ENCODE measurements at places on chromosomes 7 and 10.

DNA sequence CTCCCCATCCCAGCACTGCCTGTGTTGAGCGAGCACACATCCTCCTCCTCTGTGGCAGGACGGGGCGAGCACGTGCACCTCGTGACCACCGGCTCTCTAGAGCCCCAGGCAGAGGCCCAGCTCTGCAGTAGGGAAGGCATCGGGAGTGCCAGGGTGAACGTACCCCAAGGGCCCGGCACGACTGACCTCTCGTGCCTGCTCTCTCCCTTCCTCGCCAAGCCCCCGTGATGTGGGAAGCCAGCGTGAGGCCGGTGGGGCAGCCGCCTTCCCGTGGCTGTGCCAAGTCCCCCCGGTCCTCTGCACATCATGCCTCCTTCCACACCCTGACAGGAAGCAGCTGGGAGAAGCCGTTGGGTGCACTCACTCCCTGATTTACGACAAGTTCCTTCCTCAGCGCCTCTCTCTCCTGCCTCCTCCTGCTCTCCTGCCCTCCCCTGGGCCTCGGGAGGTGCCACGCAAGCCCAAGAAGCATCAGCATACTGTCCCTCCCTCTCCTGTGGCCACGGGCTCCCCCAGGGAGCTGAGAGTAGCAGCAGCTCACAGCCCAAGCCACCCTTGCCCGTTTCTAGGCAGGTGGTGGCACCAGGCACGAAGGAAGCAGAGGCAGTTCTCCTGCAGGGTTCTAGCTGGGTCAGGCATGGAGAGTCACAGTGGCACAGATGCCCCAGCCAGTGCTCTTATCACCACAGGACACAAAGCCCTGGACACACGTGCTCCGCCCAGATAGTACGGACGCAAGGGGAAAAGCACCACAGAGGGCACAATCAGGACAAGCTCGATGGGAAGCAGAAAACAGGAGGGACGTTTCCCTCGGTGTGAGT lies 47.0 kb downstream of the AMZ1 start:
- DNase-seq: no peak

DNA sequence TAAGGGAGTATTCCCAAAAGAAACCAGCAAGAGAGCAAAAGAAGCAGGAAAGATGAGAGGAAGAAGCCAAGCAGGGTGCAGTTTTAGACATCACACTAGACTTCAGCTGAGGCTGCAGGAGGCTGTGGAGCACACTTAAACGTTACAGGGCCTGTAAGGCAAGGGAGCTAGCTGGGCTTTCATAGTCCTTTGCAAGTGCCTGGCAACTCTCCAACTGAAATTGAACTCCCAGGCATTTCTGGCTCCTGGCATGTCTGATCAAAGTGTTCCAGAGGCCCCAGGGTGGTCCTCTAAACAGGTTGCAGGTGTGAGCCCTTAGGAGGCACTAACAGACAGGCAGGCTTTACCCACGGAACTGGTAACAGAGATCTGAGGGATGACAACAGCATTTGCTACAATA lies 750.2 kb downstream of the XPNPEP1 start:
- DNase-seq: no peak

- no peak for DNase-seq
Measured at GRCh38 chr10:47457826-47458225, 26.1 kb downstream of the ANXA8 start.

- DNase-seq: no peak
Measured at GRCh38 chr10:130741901-130742855, 569.3 kb downstream of the TCERG1L start.

DNA sequence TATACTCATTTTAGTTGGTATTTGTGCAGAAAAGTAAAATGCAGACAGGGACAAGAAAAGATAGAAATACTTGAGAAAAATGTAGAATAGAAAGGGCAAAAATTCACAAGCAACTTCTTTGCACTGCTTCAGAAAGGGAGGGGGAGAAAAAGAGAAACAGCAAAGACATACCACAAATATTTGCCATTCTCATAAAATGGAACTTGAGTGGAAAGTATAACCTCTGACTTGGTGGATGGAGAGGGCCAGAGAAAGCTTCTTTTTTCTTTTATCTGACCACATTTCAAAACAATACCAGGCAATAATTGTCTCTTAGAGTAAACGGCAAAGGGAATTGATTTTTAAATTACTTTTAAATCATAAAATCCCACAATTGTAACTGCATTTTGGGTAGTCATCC lies 35.8 kb upstream of the TRUB1 start:
- no peak for DNase-seq

DNA sequence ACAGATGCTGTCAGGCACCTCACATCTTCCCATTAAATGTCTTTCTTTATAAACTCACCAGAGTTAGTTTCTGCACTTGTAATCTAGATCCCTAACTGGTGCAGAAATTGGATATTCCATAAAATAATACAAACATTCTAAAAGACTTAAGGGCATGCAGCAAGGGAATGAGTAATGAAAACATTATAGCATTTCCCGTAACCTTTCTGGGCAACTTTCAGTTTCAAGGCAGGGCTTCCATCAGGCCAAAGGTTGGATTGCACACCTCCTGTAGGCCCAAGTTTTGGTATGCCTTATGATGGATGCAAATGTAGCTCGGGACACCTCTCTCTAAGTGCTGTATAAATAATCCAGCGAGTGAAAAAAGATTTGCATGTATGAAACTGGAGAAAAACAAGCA lies 129.9 kb upstream of the LYZL2 start:
- DNase-seq: no peak

GRCh38 chr10:79248341-79249185 lies 98.7 kb upstream of the PPIF start:
- no peak for DNase-seq

DNA sequence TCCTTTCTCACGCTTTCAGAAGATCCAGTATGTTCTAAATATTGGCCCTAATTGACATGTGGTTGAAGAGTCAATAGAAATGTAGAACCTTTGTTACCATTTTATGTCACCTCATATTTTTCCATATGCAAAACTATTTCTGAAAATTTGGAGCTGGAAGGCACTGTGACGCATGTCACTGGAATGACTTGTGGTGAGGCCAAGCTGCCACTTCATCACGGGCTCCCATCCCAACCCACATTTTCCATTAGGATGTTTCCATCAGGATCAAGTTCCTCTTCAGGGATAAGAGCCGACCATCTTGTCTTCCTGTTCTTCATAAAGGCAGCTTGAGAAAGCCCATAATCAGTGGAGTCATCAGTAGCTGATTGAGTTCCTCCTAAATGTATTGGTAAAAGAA lies 1241.7 kb downstream of the GATA3 start:
- DNase-seq: no peak

DNA sequence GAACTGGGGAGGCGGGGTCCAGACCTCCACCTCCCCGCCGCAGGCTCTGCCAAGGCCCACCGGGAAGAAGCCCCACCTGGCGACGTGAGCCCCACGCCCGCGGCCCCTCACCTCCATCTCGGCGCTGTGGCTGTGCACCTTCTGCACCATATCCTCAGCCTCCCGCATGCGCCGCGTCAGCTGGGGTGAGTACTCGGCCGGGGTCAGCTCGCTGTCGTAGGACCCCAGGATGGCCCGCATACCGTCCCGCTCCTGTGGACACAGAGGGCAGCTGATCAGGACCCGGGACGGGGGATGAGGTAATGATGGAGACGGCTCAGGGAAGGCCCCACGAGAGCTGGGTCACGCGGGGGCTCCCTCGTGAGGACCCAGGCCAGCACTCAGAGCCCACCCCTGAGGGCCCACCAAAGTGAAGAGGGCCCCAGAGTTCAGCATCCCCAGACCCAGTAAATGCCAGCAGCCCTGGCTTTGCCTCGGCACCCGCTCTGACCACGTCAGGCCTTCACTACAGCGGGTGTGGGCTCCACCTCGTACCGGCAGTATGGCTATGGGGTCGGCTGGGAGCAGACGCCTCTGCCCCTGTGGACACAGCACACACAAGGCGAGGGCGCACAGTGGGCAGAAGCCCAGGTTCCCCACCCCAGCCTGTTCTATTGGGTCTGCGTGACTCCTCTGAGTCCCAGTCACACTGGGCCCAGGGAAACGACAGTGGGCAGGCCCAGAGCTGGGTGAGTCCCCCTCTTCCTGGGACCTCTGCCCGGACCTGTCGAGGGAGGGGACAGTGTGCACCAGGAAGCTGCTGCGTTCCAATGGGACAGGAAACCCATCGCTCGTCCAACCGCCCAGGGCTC lies 218.1 kb downstream of the MAD1L1 start:
- no peak for DNase-seq

- DNase-seq: no peak
Measured at GRCh38 chr7:50812094-50812493, 29.4 kb upstream of the GRB10 start.

Data from stimulated activated CD4-positive, alpha-beta T cell treated with anti-CD3 and anti-CD28 coated beads, TNF-alpha, amount 100 ng/mL, for 1 hour (primary cell).